ENCODE measurements at places on chromosomes 5 and 9.

DNA sequence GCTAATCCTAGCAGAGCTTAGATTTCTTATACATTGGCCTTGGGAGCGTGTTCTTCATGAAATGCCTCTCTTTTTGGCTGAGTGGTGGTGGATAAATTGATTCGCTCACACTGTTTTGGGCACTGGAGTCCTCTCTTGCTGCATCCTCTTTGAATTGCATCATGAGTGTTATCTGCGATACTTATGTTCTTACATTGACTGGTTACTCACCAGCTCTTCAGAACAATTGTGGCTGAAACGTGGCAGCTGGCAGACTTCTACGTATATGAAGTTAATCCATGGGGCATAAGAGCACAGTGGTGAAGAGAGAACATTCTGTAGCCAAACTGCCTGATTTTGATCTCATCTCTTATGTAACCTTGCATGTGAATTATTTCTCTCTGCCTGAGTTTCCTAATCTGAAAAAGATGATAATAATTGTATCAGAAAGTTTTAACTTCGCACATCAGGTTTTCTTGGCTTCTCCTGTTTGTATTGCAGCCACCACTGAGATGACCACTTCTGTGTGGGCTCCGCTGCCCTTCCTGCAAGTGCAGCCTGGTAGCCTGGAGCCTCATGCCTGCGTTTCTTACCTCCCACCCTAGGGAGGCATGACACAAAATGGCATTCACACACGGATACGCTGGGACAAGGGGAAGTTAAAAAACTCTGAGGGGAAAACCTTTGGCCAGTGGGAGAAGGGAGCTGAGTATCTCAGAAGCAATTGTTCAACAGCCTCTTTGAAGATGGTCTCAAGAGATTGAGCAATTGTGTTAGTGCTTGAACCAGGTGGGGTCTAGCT lies 295.2 kb downstream of the ARHGAP26 start:
- DNase-seq: no peak

DNA sequence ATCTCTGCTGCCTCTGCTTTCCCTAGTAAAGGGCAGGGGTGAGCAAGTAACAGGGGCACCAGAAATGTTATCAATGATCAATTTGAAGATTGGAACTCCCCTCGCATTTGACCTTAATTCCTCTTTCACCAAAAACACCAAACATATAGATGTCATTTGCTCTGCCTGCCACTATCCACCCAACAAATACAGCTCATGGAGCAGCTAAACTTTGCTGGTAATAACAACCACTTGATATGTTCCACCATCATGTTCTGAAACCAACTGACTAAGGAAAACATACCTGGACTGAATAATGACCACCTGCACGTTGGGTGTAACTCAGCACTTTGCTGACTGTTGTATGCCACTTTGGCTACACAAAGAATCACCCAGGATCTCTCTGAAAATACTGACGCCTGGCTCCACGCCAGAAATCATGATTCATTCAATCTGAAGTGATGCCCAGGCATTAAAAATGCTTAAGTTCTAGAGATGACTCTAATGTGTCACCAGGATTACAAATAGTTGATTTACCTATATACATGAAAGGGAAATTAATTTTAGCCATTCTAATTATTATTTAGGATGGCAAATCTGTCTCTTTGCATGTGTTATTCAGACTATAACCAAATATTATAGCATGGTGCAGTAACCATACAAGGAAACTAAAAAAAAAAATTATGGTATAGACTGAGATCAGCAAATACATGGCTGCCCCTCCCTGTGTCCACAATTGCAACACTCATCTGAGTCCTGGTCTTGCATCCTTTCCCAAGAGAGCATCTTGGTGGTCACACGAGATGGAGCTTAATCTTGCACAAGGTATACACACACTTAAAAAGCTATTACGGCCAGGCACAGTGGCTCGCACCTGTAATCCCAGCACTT lies 43.1 kb upstream of the TTC39B start:
- peak; percentile 12 for DNase-seq

- no peak for DNase-seq
These were observed 261.8 kb downstream of the MCTP1 start for GRCh38 chr5:95022967-95023695.

GRCh38 chr5:102561894-102562760 lies 63.3 kb upstream of the SLCO6A1 start:
- no peak for DNase-seq

DNA sequence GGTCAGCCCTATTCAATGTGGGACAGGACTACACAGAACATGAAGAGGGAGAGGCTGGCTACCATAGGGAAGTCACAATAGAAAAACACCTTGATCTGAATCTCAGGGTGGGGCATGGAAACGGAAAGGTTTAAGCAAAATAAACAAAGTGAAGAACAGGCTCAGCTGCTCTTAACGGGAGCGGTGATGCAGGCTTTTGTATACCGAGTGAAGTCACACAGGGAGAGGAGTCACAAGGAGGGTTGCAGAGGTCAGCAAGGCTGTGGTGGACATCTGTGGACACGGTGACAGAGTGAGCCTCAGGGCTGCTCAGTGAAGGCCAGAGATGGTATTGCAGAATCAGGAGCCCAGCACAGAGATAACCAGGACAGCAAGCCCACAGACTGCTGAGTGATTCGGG lies 30.6 kb upstream of the SEMA4D start:
- no peak for DNase-seq

DNA sequence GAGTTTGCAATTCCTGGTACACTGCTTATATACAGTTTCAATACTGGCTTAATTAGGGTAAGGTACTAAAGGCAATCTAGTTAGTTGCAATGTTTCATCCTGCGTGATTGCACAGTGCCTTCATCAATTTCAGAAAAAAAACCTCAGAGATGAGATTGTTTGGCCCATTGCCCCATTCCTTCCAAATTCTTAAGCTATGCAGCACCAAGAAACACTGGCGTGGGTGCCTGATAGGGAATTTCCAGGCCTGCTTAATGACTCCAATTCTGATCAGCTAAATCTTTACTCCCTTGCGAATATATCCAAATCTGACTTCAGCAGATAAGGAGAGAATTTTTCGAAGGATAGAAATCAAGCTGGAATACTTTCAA lies 35.9 kb upstream of the GAS1 start:
- no peak for DNase-seq

DNA sequence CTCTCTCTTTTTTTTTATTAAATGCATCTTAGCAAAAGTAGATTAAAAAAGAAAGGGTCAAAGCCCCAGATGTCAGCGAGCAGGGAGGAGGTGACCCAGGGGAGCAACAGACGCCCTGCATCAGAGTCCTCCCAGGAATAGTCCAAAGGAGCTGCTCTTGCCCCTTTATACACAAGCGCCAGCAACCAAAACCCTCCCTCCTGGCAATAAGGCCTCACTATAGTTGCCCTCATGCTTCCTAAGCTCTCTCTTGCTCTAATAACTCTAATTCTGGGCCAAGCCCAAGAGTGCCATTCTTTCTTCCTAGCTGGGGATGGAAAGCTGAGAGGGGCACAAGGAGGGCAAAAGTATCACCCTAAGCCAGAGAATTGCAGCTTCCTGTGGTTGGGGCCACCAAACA lies 26.3 kb downstream of the PCDHGC5 start:
- no peak for DNase-seq

- peak; percentile 95 for DNase-seq
These were observed 99.6 kb upstream of the RAPGEF1 start for GRCh38 chr9:131839281-131840084.

DNA sequence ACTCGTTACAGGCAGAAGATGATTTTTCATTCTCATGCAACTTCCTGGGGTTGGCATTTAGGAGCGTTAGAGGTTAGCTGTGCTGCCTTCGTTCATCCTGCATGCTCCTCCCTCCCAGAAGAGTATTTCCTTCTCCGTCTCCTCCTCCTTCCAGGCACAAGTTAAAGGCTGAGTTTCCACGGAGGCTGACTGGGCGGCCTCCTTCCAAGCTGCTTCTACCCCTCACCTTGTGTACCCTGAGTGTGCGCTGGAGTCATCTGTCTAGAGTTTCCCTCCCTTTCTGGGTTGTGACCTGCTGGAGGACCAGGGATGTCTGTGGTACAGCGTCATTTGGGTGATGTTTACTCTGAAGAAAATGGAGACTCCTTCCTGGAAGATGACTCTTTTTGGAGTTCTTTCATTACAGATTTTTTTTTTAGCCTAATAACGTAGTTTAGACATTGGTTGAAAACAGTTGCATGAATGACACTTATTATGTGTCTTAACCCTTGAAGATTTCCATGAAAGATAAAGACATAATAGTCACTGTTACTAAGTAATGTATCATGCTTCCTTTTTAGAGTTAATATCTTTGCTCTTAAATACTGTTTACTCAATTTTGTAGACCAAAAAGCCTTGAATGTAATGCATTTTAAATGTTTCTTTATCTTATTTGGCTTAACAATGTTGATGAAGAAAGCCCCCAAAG lies 146.9 kb downstream of the TENT4A start:
- DNase-seq: no peak

Data from H54 (cell line).